Fibroblast of skin of left biceps (primary cell): ENCODE measurements at places on chromosomes 7 and 10.
A peak's percentile ranks its signal among the peaks of the same experiment; 100 is the strongest.

DNA sequence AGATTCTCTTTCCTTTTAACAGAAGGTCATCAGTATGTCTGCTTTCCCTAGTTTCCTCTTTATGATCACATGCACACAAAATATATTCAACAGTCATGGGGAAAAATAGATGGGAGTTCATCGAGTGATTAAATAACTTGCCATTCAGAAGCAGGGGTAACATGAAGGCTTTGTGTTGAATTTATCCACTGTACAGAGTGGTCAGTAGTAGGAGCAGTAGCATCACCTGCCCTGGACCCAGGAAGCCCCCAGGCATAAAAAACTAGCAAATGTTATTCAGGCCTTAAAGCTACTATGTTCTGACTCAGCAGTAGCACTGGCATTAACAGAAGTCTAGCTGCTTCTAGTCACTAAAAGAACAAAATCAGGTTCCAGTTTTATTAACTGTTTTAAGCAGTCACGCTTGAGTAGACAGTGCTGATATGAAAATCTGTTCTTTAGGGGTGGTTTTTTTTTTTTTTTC lies 31.4 kb upstream of the FAM133B start:
- no peak for DNase-seq

- DNase-seq = no peak
These were observed 1377.4 kb downstream of the XPNPEP1 start for GRCh38 chr10:108545921-108546320.

DNA sequence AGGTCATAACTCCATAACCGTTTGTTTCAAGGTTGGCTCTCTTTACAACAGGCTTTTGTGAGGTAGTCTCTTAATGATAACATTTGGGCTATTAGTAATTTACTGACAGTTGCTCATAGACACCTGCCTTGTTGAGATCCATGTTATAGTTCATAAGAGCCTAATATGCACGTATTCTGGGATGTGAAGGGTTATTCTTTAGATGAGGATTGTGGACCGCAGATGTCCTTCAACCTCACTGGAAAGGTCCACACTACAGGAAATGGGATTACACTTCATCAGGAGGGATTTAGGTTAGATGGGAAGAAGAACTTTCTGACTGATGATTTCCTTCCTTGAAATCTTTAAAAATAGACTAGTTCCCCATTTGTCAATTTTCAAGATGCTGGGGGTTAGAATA lies 62.8 kb downstream of the SAMD9 start:
- DNase-seq = no peak

- DNase-seq = peak; percentile 55
These were observed 79.6 kb downstream of the ARL5B start for GRCh38 chr10:18738835-18739234.

DNA sequence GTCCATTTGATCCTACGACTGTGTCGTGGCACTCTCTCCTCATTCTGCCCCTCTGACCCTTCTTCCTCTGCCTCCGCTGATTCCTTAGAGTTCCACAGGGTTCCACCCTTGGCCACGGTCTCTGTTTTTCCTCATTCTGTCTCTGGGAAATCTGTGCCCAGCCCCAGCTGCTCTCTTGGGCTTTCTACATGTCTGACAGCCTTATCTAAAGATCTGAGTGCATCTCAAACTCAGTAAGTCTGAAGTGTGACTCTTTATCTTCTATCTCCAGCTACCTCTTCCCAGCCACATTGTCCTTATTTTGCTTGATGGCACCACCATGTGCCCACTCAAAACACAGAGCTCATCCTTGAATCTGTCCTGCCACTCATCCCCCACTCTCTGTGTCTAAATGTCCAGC lies 62.1 kb upstream of the AQP1 start:
- DNase-seq = no peak

DNA sequence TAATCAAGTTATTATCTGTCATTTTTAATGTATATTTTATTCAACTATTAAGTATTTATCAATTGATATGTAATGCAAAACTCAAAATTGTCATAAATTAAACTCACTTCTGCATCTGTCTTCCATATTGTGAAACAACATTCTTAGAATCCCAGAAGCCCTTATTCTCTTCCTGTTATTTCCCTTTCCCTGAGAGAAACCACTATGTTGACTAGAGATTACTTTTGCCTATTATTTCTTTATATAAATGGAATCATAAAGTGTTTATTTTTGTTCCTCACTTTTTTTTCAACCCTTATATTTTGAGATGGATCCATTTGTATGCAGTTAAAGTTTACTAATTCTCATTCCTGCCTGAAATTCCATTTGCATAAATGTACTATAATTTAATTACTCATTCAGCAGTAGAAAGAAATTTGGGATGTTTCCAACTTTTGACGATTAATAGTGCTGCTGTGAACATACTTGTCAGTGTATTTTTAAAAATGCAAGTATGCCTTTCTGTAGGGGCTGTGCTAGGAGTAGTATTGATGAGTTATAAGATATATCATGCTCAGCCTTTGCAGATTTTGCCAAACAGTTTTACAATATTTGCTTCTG lies 211.2 kb downstream of the SEMA3D start:
- DNase-seq = peak; percentile 72

- DNase-seq = peak; percentile 26
These were observed 296.8 kb upstream of the CACNA2D1 start for GRCh38 chr7:82740246-82740848.

DNA sequence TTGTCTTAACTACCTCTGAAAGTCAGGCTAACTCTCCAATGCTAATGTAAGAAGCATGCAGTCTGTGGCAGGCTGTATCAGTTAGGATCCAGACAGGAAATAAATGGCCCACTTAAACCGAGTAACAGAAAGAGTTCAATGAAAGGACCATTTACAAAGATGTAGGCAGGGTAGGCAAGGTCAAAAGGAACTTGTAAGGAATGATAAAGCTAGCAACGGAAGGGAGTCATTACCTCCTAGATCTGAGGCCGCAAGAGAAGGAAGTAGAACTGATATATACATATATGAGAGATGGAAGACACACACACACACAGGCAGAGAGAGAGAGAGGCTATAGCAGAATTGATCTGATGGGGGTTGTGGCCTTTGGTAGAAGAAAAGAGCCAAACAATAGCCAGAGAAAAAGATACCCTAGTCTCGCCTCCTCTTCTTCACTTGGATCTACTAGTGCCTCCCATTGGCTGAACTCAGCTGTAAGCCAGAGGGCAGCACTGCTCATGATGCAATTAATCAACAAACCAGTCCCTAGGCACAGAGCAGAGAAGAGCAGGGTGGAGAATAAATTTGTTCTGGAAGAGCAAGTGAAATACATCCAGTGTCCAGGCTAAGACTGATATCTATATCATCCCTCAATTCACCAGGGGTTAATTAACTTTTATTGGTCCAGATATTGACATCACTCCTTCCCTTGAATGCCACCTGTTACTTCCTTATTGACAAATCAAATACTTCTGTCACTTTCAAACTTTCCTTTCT lies 91.2 kb downstream of the LSMEM1 start:
- no peak for DNase-seq

GRCh38 chr10:35339942-35340341 lies 3.6 kb downstream of the CCNY start:
- DNase-seq = no peak

DNA sequence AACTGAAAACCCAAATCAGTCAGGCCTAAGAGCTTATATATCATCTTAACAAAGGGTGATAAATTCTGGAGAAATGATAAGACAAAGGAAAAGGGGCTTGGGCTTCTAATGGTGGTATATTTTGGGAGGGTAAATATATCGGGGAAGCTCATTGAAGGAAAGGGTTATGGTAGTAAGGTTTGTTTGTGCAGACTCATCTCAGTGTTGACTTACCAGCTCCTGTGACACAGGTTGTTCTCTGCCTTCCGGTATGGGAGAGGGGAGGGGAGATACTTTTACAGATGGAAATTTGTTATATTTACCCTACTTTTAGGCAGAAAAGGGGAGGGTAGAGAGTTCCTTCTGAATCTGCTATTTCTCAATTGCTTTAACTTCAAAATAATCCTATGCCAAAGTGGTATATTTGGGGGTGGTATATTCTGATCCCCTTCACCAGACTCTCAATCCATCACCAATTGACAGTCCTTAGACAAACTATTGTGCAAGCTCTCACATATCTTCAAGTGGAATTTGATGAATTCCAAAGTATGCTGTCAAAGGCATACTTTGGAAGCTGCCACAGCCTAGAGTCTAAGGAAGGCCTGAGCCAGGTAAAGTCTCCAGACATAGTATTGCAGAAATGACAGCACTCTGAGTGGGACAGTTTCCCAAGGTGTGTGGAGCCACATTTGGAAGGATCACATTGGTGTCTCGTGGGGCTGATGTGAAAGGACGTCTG lies 13.3 kb upstream of the PAPSS2 start:
- no peak for DNase-seq

DNA sequence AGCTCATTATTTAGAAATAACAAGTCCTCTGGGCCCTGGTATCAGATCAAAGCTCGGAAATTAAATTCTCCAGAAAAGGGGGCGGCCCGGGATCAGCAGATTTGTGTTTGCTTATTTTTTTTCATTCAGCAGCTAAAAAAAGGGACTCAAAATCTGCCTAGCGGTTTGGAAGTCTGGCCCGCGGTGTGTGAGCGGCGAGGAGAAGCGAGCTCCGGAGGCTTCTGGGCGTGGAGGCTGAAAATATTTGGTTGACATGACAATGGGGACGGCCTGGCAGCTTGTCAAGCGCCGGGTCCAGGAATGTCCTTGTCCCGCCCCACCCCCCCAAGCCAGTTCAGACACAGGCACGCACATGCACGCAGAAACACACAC lies 43.4 kb downstream of the FOXL3 start:
- no peak for DNase-seq

GRCh38 chr7:45293295-45293942 lies 135.8 kb downstream of the RAMP3 start:
- no peak for DNase-seq

DNA sequence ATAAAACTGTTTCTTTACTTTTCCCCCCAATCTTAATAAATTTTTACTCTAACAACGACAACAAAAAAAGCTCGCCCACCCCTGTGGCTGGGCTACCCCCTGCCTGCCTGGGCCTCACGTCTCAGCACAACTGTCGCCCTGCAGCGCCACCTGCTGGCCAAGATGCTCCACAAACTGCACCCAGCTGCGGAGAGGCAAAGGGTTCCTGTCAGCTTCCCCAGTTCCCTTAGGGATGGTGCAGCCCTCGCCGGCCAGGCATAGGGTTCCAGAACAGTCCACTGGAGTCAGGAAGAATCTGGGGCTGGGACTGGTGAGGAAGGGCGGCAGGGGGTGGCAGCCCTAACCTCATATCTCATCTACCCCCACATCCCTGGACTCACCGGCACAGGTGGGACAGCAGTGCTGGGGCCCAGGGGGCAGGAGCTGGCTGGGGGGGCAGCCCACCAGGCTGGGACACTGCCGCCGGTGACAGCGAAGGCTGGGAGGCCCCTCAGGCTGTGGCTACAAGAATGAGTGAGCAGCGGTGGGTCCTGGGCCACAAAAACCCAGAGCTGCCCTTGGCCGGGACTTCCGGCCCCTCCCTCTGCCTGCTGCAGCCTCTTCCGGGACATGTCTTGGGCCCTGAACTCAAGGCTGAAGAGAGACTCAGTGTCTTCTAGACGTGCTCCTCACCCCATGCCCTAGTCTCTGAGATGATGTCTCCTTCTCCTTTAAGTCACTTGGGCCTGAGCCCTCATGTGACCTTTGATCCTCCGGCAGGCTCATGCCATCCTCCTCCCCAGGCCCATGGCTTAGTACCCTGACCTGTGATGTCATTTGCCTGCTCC lies 21.2 kb downstream of the ATP6V1F start:
- peak; percentile 12 for DNase-seq

DNA sequence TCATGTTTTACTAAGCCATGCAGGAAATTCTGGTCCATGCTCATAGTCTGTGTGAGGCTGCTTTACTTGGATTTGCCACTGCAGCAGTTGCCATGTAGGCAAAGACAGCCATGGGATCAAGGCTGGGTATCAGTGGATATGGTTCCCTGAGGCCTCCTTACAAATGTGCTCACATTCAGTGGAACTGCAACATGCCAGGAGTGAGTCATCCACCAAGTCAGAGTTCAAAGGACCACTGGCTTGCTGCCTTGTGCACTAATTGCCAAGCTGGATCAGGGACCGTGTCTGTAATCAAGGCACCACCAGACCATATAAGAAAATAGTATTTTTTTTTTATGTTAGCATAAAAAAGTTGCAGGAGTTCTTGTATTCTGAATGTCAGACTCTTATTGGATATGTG lies 101.0 kb downstream of the CDCA7L start:
- no peak for DNase-seq

GRCh38 chr7:113784316-113784715 lies 134.5 kb downstream of the PPP1R3A start:
- no peak for DNase-seq
